Vagina (tissue), 2 donors: ENCODE measurements at places on chromosomes 5 and 9.
A peak's percentile ranks its signal among the peaks of the same experiment; 100 is the strongest.

- no peaks in the 10 kb centered on the region for H3K4me1 ChIP-seq
- no peaks in the 10 kb centered on the region for H3K36me3 ChIP-seq
- H3K4me3 ChIP-seq: no peak overlapping the region
- H3K27ac ChIP-seq: no peak overlapping the region
- DNase-seq: no peak
Observed at GRCh38 chr5:94066437-94067207, 325.2 kb upstream of the POU5F2 start.

- no peak for DNase-seq
- H3K4me3 ChIP-seq: peak overlapping the region; percentile 38
- peaks cover 24% of the 10 kb centered on the region for H3K4me1 ChIP-seq
- H3K36me3 ChIP-seq: no peaks in the 10 kb centered on the region
Observed at GRCh38 chr5:88675168-88675707, 207.7 kb downstream of the MEF2C start.

DNA sequence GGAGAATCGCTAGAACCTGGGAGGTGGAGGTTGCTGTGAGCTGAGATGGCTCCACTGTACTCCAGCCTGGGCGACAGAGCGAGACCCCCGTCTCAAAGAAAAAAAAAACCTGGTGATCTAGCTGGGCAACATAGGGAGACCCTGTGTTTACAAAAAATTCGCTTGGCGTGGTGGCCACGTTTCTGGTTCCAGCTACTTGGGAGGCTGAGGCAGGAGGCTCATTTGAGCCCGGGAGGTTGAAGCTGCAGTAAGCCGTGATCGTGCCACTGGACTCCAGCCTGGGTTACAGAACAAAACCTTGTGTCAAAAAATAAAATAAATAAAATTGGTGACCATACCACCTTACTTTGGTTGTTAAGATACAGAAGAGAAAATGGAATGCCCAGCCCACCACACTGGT, 1.8 kb upstream of the HNRNPAB start:
- H3K27me3 ChIP-seq: no peaks in the 10 kb centered on the region
- no peak overlapping the region for H3K4me3 ChIP-seq
- DNase-seq: no peak
- H3K36me3 ChIP-seq: no peaks in the 10 kb centered on the region
- H3K27ac ChIP-seq: no peak overlapping the region
- H3K4me1 ChIP-seq: peaks cover 35% of the 10 kb centered on the region

DNA sequence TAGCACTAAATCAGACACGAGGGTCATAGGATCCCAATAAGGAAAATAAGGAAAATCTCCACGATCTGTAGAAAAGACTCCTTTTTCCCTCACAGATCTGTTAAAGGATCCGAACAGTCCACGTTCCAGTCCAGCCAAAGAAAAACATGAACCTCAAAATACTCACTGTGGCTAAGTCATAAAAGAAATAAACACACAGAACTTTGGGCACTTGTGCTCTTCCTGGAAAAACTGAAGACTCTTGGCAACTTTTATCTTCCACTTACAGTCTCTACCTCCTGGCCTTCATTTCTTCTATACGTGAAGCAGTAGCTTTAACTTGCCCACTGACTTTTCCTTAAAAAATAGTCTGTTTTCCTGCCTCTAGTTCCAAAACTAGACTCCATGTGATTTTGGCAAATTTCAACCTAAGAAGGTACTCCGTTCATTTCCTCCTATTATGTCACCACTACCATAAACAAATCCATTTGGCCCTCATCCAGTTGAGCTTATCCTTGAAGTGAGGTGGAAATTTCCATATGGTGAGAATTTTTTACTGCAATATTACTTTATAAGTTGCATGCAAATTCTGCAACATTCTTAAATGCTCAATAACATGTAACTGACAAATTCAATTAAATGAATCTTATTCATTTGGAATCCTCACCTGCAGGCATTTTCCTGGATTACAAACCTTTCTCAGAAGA, 5.3 kb upstream of the LHFPL2 start:
- DNase-seq: no peak
- H3K4me3 ChIP-seq: no peak overlapping the region
- no peaks in the 10 kb centered on the region for H3K4me1 ChIP-seq
- no peaks in the 10 kb centered on the region for H3K27me3 ChIP-seq
- no peaks in the 10 kb centered on the region for H3K36me3 ChIP-seq
- no peak overlapping the region for H3K27ac ChIP-seq

GRCh38 chr5:122312591-122313406, 762 bp downstream of the SNCAIP start:
- peak overlapping the region; percentile 86 for H3K27ac ChIP-seq
- no peaks in the 10 kb centered on the region for H3K36me3 ChIP-seq
- no peaks in the 10 kb centered on the region for H3K27me3 ChIP-seq
- DNase-seq: no peak
